ENCODE measurements at places on chromosomes 5 and 9. TPM values are rescaled to one million over a fixed set of nuclear protein-coding genes. Genes with fewer than 3 reads are reported as not detected.

The HEMGN gene
- 8.6 TPM for total RNA-seq

The PCDHGB1 gene
- not detected for total RNA-seq

The NUDT12 gene
- 1.4 TPM for total RNA-seq

The KLF4 gene
- 61.5 TPM for total RNA-seq

The TEK gene
- total RNA-seq, result under 0.01 TPM

The ADGRV1 gene
- total RNA-seq, result 0.94 TPM

The ITK gene
- 209 TPM for total RNA-seq

The ANKDD1B gene
- 0.52 TPM for total RNA-seq

The PCDHB15 gene
- not detected for total RNA-seq

The DMGDH gene
- not detected for total RNA-seq

The RNF183 gene
- total RNA-seq, result not detected

The FOXD4L6 gene
- total RNA-seq, result not detected

The NME5 gene
- not detected for total RNA-seq

The ST6GALNAC4 gene
- 22.7 TPM for total RNA-seq

The OTULINL gene
- total RNA-seq, result 45.9 TPM

The CDKN2B gene
- total RNA-seq, result 0.63 TPM

The SAP30L gene
- 36.2 TPM for total RNA-seq

The SAXO1 gene
- 0.10 TPM for total RNA-seq

The IARS1 gene
- 87.9 TPM for total RNA-seq

The MAPKAP1 gene
- total RNA-seq, result 41.0 TPM

The HNRNPH1 gene
- 1,084 TPM for total RNA-seq

The BRINP1 gene
- total RNA-seq, result not detected

The SPATA31E1 gene
- total RNA-seq, result not detected

The TMC1 gene
- total RNA-seq, result 0.52 TPM

The ADAMTS19 gene
- total RNA-seq, result not detected

The ANGPTL2 gene
- total RNA-seq, result 0.10 TPM

The FBP2 gene
- not detected for total RNA-seq

The STK32A gene
- not detected for total RNA-seq

Measured in mononuclear cell (primary cell).